ENCODE measurements at places on chromosomes 12 and 14. TPM values are rescaled to one million over a fixed set of nuclear protein-coding genes. Genes with fewer than 3 reads are reported as not detected.

Gene B3GNT4
- total RNA-seq, result 0.19 TPM

Gene IRAK4
- 14.0 TPM for total RNA-seq

Gene PTGR2
- total RNA-seq, result 6.6 TPM

Gene TAS2R42
- not detected for total RNA-seq

Gene NOXRED1
- total RNA-seq, result 0.12 TPM
